ENCODE measurements at places on chromosomes 3 and 15. TPM values are rescaled to one million over a fixed set of nuclear protein-coding genes. Genes with fewer than 3 reads are reported as not detected.

Gene CYP19A1
- not detected for total RNA-seq

Gene HTR3E
- total RNA-seq = not detected

Gene CKMT1B
- not detected for total RNA-seq

Gene CNTN3
- total RNA-seq = not detected

Gene ISLR2
- not detected for total RNA-seq

Gene CLRN1
- not detected for total RNA-seq

Gene ZNF662
- total RNA-seq = 0.42 TPM

Gene KCNAB1
- total RNA-seq = not detected

Gene DNAH12
- total RNA-seq = 0.33 TPM

Gene SLC12A1
- total RNA-seq = not detected

Gene LIPH
- not detected for total RNA-seq

Gene CLDND1
- total RNA-seq = 352 TPM

Gene CHRD
- total RNA-seq = not detected

Gene ALDH1A3
- not detected for total RNA-seq

Gene TMEM40
- total RNA-seq = not detected
